ENCODE measurements at places on chromosomes 3 and 15. TPM values are rescaled to one million over a fixed set of nuclear protein-coding genes. Genes with fewer than 3 reads are reported as not detected.

The C3orf85 gene
- total RNA-seq, result not detected

The XIRP1 gene
- 315 TPM for total RNA-seq

The SKOR1 gene
- 1.1 TPM for total RNA-seq

The NPAP1 gene
- 0.28 TPM for total RNA-seq

The LSMEM2 gene
- 29.2 TPM for total RNA-seq

The CRELD1 gene
- total RNA-seq, result 178 TPM

The NBEAL2 gene
- 10.6 TPM for total RNA-seq

The SH2D7 gene
- total RNA-seq, result not detected

The KIF15 gene
- 1.4 TPM for total RNA-seq

- DNase-seq, result peak; percentile 51
Measured at GRCh38 chr15:74206801-74207281, 4.3 kb upstream of the STRA6 start.

GRCh38 chr3:122944671-122945161, 82.8 kb downstream of the SEMA5B start:
- peak; percentile 67 for DNase-seq

- no peak for DNase-seq
Measured at GRCh38 chr15:77045985-77046384, 24.9 kb downstream of the TSPAN3 start.

- no peak for DNase-seq
Measured at GRCh38 chr15:64236156-64236894, 73.5 kb upstream of the PPIB start.

GRCh38 chr3:49803465-49804140, 542 bp downstream of the INKA1 start:
- DNase-seq, result peak; percentile 61

DNA sequence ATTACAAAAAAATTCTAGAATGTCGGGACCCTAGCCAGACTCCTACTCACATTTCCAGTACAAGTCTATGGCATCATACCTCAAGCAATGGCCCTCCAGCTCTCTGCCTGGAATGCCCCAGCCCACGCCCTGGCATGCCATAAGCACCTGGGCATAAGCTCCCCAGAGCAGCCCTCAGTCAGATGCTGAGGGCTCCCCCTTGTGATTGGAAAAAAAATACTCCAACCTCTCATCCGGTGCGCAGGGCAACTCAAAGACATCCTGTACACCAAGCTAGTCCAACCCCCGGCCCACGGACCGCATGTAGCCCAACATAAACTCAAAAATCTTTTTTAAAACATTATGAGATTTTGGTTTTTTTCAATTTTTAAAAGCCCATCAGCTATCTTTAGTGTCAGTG, 115.4 kb downstream of the NEK10 start:
- peak; percentile 52 for DNase-seq

DNA sequence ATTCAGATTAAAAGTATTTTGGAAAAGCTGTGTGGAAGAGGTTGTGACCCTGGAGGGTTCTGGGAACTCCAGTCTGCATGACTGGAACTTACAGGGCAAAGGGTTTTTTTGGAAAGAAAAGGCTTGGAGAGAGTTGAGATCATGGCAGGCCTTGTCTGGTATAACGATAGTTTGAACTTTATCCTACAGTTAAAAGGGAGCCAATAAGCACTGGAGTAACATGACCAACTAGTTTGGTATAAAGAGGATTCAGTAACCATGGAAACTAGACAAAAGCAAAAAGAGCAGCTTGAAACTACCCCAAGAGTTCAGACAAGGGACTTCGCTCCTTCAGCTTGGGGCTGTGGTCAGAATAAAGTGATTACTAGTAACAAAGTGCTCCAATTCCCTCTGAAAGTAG, 151.2 kb upstream of the TMCO5A start:
- no peak for DNase-seq

GRCh38 chr15:31216215-31216911, 110.3 kb upstream of the KLF13 start:
- peak; percentile 47 for DNase-seq

- DNase-seq, result peak; percentile 52
Measured at GRCh38 chr3:190497811-190498210, 16.1 kb upstream of the IL1RAP start.

DNA sequence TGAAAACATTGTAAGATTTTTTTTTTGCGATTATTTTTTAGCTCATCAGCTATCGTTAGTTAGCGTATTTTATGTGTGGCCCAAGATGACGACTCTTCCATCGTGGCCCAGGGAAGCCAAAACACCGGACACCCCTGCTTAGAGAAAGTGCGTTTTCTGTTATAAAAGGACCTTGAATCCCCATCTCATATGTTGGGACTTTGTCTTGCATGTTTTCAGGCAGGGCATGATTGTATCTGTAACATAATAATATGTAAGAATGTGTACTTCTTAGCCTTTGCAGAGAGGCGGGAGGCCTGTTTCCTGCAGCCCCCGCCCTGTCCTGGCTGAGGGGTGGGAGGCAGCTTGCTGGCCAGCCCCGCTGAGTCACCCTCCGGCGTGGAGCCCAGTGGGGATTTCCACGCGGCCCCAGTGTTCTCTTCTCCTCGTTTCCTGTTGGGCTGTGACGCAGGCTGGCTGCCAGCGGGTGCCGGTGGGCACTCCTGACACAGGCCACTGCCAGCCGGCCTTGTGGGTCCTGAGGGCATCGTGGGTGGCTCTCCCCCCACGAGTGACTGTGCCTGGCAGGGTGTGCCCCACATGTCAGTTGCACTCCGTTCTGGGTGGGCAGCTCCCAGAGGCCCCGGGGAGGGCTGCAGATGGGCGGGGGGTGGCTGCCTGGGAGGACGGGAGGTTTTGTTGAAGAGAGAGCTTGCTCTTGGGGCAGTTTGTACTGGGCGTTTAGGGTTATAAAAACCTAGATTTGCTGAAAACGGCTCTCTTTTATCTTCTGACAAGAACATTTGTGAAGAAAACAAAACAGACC, 55.6 kb downstream of the SMAD3 start:
- peak; percentile 93 for DNase-seq

DNA sequence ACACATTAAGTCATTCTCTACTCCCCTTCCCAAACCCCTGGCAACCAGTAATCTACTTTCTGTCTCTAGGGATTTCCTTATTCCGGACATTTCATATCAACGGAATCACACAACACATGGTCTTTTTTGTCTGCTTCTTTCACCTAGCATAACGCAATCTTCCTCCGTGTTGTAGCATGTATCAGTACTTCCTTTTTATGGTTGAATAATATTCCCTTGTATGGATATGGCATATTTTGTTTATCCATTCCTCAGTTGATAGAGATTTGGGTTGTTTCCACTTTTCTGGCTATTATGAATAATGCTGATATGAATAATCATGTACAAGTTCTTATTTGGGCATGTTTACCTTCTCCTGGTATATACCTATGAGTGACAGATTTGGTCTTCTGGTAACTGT, 63.1 kb downstream of the TRANK1 start:
- DNase-seq, result no peak

GRCh38 chr3:123105201-123106189, 38.7 kb downstream of the PDIA5 start:
- no peak for DNase-seq

GRCh38 chr3:101379658-101380376, 59.4 kb upstream of the IMPG2 start:
- DNase-seq, result no peak

DNA sequence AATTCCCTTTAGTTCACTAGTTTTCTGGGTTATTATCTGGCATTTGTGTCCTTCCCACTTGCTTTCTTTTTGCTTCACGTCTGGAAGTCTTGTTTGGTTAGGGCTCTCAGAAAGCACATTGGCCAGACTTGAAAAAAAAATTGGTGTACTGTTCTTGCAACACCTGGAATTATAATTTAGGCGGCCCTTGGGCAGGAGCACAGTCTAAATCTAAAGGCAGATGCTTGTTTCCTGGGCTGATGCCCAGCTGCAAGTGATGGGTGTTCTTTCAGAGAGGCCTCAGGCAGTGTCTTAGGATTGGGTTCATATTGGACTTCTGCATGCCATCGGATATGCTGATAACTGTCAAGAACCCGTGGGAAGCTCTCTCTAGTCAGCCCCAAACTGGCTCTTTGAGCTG, 521.5 kb downstream of the PDCD6IP start:
- DNase-seq, result no peak

DNA sequence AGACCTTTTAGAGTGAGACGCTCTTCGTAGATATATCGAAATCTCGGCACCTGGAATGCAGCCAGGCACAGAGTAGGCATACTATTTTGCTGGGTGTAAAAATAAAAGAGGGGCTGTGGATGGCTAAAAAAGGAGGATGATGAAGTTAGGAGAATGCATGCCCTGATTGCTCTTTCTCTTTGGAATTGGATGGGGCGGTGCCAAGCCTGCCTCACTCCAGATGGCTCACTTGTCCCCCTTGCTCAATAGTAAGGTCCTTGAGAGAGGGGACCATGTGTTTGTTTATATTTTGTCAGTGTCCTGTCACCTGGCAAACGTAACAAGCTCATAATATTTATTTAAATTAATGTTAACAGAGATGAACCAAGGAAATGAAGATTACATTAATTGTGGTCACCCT, 33.0 kb downstream of the SNRK start:
- peak; percentile 5 for DNase-seq

DNA sequence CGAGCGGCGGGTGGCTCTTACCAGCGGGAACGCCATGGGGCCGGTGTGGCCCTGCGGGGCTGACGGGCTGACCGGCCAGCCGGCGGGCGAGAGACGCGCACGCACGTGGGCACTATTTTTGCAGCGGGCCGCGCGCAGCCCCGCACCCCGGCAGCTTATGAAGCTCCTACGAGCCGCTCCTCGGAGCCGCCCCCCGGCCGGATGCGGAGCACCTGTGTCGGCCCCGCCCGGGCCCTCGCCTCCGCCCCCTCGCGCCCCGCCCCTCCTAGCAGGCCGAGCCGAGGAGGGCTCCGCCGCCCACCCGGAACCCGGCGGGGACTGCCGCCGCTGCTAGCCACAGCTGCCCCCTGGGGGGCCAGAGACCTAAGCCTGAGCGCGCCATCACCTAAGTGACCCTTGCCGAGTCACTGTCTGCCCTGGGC, 683 bp upstream of the CPEB1 start:
- DNase-seq, result no peak

GRCh38 chr3:193788189-193788991, 195.4 kb downstream of the OPA1 start:
- peak; percentile 86 for DNase-seq

- no peak for DNase-seq
Measured at GRCh38 chr3:107969994-107970819, 120.6 kb downstream of the CD47 start.

DNA sequence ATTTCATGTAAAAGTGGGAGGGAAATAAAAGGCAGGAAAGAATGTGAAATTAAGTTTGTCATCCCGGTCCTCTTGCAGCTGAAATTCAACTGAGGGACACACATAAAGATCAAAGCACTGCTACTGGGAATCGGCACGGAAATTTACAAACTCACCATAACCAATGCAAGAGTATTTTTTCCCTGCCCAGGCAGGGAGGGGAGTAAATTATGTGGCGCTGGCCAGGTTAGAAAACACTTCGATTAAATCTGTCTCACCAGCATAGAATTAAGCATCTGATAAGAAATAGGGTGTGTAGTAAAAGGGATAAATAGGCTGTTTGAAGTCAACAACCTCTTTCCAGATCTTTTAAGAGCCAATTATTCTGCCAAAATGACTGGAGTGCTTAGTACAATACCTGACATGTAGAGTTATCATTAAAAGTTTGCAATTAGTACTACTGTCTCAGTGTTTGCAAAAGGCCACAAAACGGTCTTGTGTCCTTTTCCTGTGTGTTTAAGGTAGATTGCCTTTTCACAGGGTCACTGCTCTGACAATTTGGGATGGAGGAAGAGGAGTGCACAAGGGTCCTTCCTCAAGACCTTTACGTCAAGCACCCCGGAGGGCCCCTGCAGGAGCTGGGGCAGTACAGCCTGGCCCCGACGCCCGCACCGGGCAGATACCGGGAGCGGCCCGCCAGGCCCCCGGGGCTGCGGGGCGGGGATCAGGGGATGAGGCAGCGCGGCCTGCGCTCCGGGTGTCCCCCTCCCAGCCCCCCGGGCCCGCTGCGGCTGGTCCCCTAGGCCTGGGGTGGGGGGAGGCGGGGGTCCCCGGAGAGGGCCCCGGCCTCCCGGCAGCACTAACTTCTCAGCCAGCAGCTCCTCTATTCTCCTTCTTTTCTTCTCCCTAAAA, 651 bp downstream of the UBA3 start:
- DNase-seq, result peak; percentile 43

GRCh38 chr3:123258811-123259420, 57.2 kb downstream of the SEC22A start:
- DNase-seq, result peak; percentile 80

Data from cardiac muscle cell (in vitro differentiated cells and primary cell).